OCI-LY7 (cell line): ENCODE measurements at places on chromosomes 3 and 15.

DNA sequence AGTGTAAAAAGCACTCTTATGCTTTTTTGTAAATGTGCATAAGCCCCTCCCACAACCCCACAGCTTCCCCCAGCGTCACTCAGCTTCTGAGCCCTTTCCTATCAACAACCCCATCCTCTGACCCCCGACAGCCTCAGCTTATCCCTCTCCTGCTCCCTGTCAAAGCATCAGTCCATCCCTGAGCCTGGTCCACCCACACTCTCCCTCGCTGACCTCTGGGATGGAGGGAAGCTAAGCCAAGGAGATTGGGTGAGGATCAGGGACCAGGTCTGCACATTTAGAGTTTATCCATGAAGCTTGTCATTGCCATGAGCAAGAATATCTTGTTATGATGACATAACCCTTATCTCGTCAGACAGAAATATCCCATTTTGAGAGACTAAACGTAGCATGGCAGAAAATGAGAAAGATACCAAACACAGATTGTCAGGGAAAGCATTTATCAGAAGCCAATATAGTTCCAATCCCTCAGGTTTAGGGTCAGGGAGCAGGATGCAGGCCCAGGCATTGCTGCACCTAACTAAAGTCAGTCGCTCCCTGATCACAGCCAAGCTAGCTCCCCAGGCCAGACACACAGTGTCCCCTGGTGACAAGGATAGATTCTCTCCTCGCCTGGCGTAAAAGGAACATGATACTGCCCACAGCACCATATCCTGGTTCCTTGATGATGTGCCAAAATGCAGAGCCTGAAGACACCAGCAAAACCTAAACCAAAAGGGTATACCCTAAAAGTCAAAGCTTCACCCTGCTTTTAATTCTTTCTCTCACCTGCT lies 66.9 kb downstream of the DCLK3 start:
- DNase-seq = no peak

- DNase-seq = peak; percentile 10
These were observed 15.2 kb downstream of the DAZL start for GRCh38 chr3:16589867-16590624.

GRCh38 chr3:131731709-131732108 lies 228.9 kb upstream of the MRPL3 start:
- DNase-seq = no peak

- DNase-seq = no peak
These were observed 20.7 kb upstream of the POMGNT2 start for GRCh38 chr3:43126536-43126935.

GRCh38 chr3:155581579-155581978 lies 163.3 kb downstream of the PLCH1 start:
- no peak for DNase-seq

DNA sequence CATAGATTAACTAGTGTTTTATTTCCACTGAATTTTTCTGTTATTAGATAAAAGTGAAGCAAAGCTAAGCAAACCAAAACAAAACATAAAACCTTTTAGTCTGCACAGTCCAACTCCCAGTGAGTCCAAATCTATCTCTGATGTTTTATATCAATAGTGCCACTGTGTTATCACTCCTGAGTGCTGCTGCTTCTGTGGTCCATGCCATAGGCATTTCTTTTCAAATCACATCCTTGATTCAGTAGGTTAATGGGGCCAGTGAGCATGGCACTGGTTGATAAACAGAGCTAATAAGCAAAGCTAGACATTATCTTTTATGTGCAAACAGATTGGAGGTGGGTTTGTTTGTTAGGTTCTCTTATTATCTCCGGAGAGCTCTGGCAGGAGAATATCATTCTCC lies 30.0 kb downstream of the RBMS3 start:
- no peak for DNase-seq

- DNase-seq = no peak
These were observed 114.0 kb downstream of the LRRC28 start for GRCh38 chr15:99365242-99365641.

- DNase-seq = no peak
These were observed 396.5 kb upstream of the GBE1 start for GRCh38 chr3:82157952-82158351.

DNA sequence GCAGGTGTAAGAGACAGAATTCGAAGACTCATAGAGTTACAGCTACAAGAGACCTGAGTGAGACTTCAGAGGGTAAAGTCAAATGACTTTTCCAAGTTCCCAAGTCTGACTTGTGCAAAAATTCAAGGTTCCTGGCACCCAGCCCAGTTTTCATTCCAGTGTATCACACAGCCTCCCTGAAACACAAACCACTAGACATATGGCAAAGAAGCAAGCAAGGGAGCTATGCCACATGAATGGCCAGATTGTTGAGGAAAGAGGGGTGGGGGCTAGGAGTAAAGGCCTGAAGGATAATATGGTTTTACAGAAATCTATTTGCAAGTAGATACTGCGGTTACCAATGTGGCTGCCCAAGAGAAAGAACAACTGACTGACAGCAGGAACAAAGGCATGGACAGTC lies 301.2 kb downstream of the MECOM start:
- DNase-seq = no peak

DNA sequence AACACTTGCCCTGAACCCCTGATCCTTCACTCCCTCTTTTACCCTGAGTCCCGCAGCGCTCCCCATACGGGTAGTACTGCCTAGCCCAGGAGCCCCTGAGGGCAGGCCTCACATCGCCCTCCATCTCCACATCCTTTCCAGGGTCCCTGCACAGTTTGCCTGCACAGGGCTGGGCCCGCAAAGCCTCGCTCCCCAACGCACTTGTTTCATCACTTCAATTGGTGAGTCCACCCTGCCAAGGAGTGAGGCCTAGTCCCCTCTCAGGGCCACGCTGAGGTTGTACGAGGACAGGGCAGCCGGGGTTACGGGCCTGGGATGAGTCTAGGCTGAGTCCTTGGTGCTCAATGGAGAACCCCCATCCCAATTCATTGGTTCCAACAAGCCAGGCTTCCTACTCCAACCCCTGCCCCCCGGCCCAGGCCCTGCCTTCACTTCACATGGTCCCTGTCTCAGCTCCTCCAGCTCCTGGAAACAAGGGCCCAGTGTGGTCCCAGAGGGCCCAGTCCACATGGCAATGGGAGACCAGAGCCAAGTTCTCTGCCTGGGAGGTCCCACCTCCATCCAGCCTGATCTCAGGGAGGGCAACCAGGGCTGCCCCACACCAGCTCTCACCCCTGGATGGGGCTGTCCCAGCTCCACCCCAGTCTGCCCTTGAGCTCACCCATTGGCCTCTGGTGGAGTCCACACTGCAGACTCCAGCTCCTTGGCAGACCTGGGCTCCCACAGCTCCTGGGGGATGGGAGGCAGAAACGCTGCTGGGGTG lies 12.4 kb upstream of the CLK3 start:
- DNase-seq = no peak

DNA sequence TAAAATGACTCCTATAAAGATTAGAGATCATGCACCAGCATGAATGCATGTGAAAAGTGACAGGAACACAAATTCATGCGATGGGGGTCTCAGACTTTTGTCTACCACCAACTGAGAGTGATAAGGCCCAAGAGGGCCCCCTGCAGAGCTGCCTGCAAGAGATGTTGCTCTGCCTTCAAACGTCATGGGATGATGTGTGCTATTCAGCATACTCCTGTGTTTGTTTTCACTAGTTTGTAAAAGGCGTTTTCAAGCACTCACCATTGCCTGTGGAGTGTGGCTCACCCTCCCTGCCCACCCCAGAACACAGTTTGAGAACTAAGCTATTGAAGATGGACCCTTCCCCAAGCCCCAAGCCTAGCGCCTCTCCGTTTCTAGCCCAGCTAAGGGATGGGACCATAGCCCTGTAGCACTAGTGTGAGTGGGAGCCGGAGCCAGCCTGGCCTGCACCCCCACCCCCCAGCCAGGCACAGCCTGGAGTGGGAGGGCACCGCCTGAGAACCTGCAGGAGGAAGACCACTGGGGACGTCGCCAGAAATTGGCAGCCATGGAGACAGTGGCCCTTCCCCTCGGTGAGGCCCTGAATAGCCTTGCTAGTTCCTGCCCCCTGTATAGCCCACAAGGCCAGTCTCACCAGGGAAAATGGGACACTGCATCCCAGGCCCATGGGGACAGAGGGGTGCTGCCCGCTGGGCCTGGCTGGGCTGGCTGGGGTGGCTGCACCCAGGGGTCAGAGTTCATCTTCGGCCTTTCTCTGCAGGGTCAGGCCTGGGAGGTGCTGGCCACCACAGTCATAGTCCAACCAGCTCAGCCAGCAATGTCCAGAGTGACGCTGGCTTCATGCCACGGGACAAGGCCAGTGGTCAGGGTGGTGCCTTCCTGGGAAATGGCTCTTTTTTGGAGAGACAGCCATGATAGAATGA lies 22.6 kb upstream of the KLF13 start:
- peak; percentile 58 for DNase-seq

GRCh38 chr15:91853948-91854638 lies 585 bp downstream of the SLCO3A1 start:
- DNase-seq = peak; percentile 76

- DNase-seq = no peak
These were observed 79.0 kb downstream of the SEMA6D start for GRCh38 chr15:47796339-47796738.

DNA sequence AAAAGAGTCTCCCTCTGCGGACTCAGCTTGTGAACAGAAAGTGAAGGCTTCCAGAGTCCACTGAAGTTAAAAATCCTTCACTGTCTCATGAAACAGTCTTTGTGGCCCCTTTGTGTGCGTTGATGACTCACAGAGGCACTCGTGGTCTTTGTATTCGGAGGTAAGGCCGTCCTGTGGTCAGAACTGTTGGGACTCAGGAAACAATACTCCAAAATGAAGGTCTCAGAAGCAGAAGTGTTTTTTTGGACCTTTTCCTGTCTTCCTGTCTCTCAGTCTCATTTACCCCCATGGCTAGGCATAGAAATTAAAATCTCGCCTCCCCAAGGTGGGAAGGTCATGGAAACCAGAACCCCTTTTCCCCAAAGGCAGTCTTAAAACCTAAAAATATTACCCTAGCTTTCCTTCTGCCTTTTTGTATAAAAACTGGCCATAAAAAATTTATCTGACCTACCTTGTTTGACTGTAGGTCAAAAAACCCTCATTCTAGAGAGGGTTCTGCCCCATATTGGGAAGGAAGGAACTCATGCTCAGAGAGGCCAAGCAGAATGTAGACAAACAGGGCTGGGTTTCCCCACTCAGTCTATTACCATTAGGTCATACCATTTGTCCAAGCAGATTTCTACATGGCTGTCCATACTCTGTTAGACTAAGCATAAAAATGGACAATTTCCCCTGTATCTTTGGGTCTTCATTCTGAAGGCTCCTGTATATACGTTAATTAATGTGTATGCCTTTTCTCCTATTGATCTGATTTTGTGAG lies 19.1 kb upstream of the EPB42 start:
- DNase-seq = no peak

GRCh38 chr3:177196456-177197040 lies 734 bp downstream of the TBL1XR1 start:
- peak; percentile 55 for DNase-seq

GRCh38 chr3:48662753-48663488 lies at the start of gene CELSR3:
TSS of gene CELSR3 (minus strand) at chr3:48662886. CDS start at chr3:48662634, 252 bp downstream.
- peak; percentile 95 for DNase-seq

DNA sequence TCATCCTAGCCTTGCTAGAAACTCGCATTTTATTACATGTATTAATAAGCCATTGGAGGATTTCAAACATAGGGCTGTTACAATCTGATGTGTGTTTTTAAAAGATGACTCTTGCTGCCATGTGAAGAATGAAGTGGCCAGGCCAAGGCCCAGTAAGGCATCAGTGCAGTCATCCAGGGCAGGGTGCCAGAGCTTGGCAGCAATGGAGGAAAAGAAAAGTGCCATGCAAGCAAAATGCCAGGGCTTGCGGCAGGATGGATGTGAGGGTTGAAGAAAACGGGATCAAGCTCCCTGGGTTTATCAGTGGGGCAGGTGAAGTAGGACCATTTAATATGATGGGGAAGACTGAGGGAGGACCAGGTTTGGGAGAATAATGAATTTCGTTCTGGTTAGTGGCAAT lies 183.6 kb downstream of the MINAR1 start:
- DNase-seq = no peak

DNA sequence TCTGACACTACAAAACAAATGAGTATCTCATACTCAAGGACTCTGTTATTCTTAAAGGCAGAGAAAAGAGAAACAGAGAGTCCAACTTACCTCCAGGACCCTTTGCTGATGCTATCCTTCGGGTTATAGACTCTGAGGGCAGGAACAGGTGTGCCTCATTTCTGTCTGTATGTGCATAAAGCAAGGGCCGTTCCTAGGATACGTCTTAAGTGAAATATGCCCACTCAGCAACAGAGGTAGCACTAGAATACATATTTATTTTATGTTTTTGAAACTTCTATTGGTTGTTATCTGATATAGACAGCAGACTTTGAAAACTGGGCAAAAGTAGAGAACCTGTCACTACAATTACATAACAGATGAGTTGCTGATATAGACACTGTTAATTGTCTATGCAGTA lies 89.3 kb upstream of the CPNE4 start:
- DNase-seq = no peak

GRCh38 chr3:106530367-106530766 lies 661.6 kb upstream of the CBLB start:
- no peak for DNase-seq

GRCh38 chr3:46500656-46501635 lies 3.2 kb downstream of the RTP3 start:
- peak; percentile 33 for DNase-seq

DNA sequence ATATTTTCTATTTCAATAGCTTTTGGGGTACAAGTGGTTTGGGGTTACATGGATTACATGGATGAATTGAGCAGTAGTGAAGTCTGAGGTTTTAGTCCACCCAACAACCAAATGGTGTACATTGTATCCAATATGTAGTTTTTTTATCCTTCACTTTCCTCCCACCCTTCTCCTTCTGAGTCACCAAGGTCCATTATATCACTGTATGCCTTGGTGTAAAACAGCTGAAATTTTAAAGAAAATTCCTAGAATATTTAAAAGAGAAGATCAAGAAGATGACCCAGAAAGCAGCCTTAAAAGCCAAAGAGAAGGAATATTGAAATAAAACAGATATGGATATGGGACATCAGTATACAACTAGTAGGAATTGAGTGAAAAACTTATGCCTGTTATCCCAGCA lies 204.2 kb upstream of the COL8A1 start:
- DNase-seq = no peak

GRCh38 chr15:71627604-71628003 lies 182.8 kb upstream of the NR2E3 start:
- no peak for DNase-seq

DNA sequence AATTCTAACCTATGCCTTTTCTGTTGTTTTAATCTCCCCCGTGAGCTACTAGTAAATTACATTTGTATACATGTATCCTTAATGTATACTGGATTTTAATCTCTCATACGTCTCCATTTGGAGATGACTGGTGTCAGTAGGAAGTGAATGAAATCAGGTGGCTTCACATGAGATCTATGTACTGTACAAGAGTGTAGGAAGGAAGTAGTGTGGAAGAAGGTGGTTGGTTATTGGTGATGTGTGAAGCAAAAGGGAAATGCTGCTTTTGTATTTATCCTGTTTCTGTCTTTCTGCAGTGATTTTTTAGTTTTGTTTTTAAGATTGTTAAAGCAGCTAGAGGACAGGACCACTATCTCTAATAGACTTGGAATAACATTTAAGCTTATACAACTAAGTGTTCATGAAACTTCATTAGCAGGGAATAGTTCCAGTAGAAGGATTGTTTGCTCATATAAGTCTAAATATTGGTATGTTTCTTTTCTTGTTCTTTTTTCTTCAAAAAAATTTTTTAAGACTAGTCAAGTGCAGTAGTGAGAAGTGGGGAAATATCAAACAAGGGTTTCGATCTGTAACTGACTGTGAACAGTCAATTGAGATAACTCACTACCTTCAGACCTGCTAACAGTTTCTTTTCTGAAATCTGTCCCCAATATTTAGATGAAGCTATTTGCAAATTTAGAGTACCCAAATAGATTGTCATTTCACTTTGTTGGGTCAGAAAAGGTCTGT lies 15.3 kb downstream of the SNX1 start:
- DNase-seq = peak; percentile 42

- peak; percentile 44 for DNase-seq
These were observed 117.5 kb downstream of the PDCD6IP start for GRCh38 chr3:33915796-33916546.
